ENCODE measurements at places on chromosomes 3 and 15. TPM values are rescaled to one million over a fixed set of nuclear protein-coding genes. Genes with fewer than 3 reads are reported as not detected.
A peak's percentile ranks its signal among the peaks of the same experiment; 100 is the strongest.

DNA sequence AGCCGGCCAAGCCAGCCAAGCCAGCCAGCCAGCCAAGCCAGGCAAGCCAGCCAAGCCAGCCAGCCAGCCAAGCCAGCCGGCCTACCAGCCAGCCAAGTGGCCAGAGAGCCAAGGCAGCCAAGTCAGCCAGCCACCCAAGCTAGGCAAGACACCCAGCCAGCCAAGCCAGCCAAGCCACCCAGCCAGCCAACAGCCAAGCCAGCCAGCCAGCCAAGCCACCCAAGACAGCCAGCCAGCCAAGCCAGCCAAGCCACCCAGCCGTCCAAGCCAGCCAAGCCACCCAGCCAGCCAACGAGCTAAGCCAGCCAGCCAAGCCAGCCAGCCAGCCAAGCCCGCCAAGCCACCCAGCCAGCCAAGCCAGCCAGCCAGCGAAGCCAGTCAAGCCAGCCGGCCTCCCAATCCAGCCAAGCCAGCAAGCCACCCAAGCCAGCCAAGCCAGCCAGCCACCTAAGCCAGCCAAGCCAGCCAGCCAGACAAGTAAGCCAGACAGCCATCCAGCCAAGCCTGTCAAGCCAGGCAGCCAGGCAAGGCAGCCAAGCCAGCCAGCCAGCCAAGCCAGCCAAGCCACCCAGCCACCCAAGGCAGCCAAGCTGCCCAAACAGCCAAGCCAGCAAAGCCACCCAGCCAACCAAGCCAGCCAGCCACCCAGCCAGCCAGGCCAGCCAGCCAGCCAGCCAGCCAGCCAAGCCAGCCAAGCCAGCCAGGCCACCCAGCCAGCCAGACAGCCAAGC, 200.5 kb downstream of the GOLGA6L6 start:
- DNase-seq = no peak

Gene PLSCR5
- not detected for total RNA-seq

Gene B3GALNT1
- total RNA-seq = 8.2 TPM

GRCh38 chr15:57134851-57135250, 216.4 kb downstream of the TCF12 start:
- no peak for DNase-seq

DNA sequence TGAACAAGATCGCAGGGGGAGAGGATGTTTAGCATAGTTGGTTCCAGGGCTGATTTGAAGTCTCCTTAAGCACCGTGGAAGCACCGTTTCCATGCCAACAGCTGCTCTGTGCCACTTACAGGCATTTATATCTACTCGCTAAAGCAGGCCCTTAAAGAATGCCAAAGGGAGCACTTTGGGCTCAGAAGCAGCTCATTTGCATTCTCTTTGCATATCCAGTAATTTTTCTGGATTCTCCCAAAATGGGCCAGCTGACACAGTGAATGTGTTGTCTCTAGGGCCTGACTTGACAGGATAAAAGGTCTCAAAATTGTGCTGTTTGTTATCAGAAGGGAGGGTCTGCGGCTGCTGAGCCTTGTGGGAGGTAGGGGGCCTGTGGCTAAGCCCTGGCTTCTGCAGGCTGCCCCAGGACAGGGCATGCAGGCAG, 138.6 kb downstream of the FBLN2 start:
- no peak for DNase-seq

DNA sequence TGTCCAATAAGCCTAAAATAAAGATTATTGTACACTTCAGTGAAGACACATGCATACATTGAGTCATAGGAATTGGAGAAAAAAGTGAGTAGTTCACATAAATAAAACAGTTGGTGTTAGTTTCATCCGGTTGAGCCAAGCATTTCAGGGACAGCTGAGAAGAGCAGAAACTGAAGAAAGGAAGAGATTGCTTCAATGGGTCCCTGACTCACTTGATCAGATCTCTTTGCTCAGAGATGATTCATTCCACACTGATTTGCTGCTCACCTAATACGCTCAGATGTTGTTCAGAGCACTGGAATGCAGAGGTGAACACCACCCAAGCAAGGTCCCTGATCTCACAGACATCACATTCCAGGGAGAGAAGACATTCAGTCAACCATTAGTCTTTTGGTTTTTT, 93.7 kb downstream of the RAD18 start:
- peak; percentile 99 for DNase-seq

Gene PLCB2
- total RNA-seq = 0.28 TPM

- no peak for DNase-seq
Observed at GRCh38 chr15:34365836-34366235, 1.2 kb downstream of the LPCAT4 start.

Gene ISL2
- total RNA-seq = 1.3 TPM

Gene PARP15
- not detected for total RNA-seq

DNA sequence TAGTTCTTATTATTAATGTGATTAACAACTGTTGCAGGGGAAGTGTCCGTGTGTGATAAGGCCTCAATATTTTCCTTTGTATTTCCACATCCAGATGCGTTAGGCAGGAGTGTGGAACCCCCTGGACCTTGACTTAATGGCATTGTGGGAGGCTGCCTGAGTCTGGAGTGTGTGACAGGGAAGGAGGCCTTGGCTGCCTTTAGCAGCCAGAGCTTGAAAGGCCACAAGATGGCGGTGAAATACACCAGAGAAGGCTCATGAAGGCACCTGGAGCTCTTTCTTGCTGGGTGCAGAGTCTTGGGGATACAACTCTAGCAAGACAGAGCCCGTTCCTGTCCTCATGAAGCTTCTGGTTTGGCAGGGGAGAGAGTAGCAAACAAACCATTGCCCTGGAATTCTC, 36.9 kb downstream of the POLR2M start:
- DNase-seq = no peak

Gene SLC22A13
- total RNA-seq = under 0.01 TPM

DNA sequence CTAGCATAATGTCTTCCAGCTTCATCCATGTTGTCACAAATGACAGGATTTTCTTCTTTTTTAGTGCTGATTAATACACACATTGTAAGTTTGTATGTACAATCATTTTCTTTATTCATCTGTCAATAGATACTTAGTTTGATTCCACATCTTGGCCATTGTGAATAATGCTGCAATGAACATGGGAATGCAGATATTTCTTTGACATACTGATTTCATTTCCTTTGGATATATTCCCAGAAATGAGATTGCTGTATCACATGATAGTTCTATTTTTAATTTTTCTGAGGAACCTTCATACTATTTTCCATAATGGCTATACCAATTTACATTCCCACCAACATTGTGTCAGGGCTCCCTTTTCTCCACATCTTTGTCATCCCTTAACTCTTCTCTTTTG, 117.9 kb downstream of the MEIS2 start:
- DNase-seq = peak; percentile 31

DNA sequence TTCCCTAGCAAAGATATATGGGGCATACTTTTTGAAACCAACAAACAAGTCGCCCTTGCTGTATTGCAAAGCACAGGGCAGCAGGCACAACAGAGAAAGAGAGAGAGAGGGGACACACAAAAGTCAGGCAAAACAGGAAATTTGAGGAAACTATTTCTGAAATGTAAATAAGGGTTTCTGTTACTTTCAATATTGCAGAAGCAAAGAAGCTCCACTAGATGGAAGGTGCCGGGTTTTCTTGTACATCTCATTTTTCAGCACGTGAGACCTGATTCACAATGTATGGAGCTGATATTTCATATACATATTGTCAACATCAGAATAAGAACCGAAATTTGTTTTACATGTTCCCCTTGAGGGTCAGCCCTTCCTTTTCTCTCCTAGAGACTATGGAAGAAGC, 127.4 kb downstream of the FOXP1 start:
- peak; percentile 31 for DNase-seq

GRCh38 chr3:157248590-157249422, 88.9 kb upstream of the CCNL1 start:
- peak; percentile 94 for DNase-seq

- DNase-seq = peak; percentile 63
Observed at GRCh38 chr15:25787855-25788520, 75.1 kb downstream of the ATP10A start.

Gene AP3B2
- total RNA-seq = not detected

DNA sequence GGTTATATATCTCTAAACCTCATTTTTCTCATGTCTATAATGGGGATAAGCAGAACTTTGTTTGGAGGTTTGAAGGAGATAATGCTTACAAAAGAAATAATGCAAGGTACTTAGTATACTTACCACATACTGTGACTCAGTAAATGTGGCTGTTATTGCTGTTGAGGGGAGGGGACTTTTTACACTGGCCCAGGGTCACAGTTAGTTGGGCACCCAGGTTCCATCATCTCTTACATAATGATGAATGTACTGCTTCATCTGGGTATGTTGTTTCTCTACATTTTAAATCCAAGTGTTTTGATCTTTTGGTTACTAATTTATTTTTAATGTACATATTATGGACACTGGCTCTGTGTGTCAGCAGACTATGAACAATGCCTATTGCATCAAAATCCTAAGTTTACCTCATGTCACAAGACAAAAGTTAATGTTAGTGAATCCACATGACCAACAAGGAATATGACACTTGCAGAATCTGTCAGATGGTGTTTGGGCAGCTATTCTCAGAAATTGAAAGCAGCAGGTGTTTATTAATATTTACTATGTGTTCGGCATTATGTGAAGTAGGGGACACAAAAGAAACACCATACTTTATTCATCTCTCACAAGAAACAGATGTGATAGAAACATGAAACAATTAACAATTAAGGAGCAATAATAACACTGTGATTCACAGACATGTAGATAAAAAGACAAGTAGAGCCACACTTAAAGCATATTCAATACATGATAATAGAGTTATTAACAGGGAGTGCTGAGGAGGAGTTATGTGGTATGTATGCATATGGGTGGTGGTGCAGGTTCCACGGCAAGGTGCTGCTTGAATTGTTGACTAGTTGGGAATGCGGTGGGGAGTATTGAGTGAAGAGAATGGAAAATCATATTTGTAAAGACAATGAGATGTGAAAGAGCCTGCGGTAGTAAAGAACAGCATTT, 109.7 kb downstream of the GALK2 start:
- DNase-seq = no peak

GRCh38 chr15:39183164-39183881, 397.6 kb upstream of the THBS1 start:
- no peak for DNase-seq

Data from IMR-90 (cell line).